Heart right ventricle (tissue), 16 donors: ENCODE measurements at places on chromosomes 1 and 21. TPM values are rescaled to one million over a fixed set of nuclear protein-coding genes. Genes with fewer than 3 reads are reported as not detected.

- no peak for DNase-seq
Observed at GRCh38 chr21:42741066-42741465, 87.6 kb downstream of the PDE9A start.

DNA sequence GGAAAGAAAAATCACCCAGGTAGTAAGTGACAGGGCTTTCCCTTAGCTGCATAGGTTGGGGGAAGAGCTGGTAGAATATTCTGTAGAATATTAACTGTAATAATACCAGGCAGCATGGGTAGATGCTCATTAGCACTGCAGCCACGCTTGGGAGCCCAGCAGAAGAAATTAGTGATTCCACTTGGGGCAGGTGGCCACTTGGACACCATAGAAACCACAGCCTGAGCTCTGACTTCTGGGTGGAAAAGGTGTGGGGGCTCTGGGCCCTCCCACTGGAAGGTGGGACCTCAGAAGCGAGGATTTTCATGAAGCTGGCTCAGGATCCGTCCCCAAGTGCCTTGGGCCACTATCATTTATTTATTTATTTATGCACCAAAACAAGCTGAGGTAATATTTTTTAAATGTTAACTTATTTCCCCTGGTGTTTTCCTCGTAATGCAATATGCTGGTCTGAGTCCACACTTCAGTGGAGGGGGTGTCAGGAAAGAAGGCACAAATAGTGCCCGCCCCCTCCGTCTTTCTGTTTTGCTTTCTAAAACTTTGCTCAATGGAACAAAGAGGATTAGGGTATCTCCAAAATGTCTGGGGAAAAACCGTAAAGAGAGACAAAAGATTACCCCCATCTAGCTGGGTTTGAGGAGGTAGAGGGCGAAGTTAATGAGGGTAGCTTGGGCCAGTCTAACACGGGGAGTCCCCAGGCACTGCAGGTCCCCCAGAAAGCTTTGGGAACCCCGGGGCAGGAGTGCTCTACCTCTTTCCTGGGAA, 75.2 kb upstream of the GADD45A start:
- no peak for DNase-seq

DNA sequence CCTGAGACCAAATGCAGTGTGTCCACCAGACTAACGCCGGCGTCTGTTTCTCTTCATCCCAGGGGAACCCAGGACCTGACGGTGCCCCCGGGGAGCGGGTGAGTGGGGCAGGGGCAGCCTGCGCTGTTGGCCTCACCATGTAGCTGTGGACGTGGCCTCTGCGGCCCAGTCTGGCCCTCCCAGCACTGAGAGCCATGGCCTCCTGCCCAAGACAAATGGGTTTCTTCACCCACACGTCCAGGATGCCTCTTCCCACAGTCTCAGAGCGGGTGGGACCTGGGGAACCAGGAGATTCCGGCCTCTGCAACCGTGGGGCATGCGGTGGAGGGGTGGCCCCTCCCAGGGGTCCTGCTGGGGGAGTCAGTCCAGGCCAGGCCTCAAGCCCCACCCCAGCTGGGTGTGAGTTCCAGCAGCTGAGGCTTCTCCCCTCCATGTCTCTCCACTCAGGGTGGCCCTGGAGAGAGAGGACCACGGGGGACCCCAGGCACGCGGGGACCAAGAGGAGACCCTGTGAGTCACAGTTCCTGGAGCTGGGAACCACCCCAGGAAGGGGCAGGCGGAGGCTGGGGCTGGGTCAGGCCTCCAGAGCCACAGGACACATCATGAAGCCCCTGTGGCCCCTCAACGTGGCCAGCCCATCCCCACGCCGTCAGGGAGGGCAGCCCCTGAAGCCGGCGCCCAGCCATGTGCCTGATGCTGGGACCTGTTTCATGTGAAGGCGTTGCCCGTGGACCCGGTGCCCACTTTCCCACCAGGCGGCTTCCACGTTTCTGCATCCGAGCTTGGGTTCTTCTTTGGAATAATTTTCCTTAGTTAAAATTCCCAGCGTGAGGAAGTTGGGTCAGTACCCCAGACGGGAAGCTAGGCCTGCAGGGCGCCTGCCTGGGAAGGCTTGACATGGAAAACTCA, 11.0 kb downstream of the COL6A1 start:
- DNase-seq, result peak; percentile 25

GRCh38 chr1:68953311-68953710, 456.4 kb upstream of the DEPDC1 start:
- DNase-seq, result no peak

GRCh38 chr1:21624571-21625389, 44.4 kb downstream of the RAP1GAP start:
- DNase-seq, result no peak

DNA sequence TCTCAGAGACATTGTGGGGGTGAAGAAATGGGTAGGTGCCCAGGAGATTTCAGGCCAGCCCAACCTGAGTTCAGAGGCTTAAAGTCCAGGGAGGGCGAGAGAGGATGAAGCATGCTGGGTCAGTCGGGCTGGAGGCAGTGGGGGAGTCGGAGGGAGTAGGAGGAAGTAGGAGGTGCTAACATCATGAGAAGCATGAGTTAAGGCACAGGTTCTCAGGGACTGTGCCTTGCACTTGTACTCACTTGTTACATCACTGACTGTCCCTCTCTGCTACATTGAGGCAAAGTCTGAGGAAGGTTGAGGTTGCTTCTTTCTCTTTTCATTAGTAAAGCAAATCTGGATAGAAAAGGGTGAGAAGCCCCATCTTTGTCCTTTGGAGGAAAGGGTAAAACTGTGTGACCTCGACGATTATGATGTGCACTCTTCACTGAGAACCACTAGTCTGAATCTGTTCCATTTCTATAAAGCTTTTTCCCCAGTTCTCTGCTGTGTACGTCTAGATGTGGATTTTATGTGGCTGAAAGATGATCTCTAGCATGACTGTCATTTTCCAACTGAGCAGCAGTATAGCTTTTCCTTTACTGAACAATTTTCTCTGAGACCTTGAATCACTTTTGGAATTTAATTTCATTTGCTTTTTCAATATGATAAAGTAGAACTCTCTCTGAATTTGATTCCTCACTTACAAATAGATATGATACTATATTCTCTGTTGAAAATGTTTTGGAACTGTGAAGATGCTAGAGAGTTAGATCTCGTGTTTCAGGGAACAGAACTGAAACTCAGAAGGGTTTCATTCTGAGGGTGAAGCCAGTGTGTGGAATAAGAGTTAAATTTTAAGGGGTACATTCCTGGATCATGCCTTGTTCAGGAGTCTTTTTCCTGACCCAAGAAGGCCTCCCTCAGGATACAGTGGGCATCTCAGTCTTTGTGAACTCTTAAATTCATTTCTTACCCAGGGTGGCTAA, 94.6 kb downstream of the FGGY start:
- DNase-seq, result no peak

DNA sequence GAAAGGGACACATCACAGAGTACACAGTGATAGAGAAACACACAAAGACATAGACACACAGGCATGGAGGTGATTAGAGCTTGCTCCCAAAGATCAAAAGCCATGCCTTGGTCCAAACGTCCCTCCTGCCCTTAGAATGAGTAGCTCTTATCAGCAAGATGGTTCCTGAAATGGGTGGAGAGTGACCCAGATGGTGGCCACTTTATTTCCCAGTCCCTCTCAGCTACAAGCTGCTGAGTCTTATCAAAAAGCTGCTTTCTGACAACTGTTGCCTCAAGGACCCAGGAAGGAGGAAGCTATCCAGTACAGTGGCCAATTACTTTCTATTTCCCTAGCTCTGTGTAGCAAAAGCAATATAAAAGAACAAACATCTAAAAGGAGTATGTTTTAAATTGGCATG, 7.7 kb upstream of the CLCA1 start:
- no peak for DNase-seq

DNA sequence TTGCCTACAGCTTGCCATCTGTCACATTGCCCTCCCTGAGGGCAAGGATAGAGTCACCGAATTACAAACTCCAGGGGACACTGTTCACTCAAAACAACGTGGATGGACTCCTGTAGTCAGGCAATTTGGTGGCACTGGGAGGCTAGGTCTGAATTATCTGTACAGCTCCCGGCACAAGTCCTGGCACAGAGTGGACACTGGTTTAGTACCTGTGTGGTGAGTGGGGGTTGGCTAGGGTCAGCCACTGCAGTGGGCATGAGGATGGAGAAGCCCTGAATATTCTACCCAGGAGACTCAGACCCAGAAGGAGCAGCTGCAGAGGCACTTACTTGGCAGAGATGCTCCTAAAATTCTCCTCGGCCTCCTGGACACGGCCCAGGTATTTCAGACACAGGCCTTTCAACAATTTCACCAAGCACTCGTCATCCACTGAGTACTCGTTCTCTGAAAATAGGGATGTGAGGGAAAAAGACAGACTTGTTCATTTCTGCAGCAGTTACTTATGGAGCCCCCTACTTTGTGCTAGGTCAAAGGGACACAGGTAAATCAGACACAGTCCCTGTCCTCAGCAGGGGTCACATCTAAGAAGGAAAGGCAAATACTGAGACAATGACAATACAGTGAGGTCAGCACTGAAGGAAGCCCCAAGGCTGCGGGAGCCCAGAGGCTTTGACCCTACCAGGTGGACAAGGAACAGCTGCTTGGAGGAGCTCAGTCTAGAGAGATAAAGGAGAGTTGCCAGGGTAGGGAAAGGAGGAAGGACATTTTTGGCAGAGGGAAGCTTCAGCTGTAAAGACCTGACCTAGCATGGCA, 40.5 kb downstream of the TTC39A start:
- DNase-seq, result no peak

- no peak for DNase-seq
Observed at GRCh38 chr1:8059161-8059622, 33.1 kb upstream of the ERRFI1 start.

GRCh38 chr1:36223381-36223995, 755 bp upstream of the THRAP3 start:
- no peak for DNase-seq

DNA sequence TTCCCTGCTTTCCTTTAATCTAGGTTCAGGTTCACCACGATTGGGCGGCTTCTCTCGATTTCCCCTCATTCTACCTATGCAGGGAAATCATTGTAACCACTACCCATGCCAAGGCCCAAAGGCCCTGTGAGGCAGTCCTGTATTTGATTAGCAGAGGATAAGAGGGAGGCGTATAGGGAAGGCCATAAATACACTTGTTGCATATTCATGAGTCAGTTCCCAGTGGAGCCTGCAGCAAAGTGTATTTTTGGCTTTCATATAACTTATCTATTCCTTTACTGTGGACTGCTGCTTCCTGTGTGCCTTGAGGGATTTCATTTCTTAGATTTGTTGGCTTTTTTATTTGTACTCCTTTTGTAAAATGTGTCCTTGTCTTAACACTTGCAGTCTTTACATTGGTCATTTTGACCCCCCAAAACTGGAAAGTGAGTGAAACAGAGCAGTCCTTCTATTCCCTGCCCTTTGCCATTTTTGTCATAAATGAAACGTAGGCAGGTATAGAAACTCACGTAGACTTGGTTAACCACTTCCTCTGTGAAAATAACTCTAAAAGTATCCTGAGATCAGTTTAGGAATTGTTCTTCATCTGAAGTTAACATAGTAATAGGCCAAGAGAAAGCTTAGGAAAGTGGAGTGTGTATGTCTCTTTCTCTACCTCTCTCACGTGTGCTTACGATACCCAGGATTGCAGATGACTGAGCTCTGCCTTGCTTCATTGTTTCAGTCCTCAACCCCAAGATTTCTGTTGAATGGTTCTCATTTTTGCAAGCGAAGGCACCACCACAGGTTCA, 19.6 kb upstream of the KCNQ4 start:
- no peak for DNase-seq

GRCh38 chr1:184951788-184952187, 22.5 kb downstream of the NIBAN1 start:
- no peak for DNase-seq

DNA sequence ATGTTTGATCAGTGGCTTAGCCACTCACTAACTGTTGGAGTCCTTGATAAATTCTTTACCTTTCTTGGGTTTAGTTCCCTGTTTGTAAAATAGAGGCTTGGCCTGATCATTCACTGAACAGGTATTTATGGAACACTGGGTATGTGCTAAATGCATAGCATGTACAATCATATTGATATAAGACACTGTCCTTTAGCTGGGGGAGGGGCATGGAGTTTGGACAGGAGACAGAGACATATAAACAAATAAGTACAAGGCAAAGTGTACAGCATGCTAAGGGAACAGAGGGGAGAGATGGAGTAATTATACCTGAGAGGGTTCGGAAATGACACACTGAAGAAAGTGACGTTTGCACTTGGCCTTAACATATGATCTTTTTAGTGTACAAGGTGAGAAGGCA, 124.3 kb upstream of the CACNA1E start:
- DNase-seq, result no peak

GRCh38 chr1:89070509-89070908, 5.5 kb upstream of the GBP1 start:
- no peak for DNase-seq

DNA sequence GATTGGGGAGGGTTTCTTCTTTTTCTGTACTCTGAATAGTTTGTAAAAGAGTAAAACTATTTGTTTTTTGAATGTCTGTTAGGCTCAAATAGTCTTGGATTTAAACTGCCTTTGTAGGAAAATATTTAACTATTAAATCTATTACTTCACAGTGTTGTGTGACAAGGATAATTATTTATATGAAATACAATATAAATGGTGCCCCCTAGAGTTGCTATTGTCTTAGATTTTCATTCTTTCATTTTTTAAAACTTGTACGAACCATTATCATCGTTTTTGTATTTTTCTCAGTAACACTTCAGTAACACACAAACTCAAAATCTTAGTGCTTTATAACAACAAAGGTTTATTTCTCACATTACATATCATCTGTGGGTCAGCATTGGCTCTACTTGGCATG, 37.4 kb downstream of the C1orf185 start:
- no peak for DNase-seq

DNA sequence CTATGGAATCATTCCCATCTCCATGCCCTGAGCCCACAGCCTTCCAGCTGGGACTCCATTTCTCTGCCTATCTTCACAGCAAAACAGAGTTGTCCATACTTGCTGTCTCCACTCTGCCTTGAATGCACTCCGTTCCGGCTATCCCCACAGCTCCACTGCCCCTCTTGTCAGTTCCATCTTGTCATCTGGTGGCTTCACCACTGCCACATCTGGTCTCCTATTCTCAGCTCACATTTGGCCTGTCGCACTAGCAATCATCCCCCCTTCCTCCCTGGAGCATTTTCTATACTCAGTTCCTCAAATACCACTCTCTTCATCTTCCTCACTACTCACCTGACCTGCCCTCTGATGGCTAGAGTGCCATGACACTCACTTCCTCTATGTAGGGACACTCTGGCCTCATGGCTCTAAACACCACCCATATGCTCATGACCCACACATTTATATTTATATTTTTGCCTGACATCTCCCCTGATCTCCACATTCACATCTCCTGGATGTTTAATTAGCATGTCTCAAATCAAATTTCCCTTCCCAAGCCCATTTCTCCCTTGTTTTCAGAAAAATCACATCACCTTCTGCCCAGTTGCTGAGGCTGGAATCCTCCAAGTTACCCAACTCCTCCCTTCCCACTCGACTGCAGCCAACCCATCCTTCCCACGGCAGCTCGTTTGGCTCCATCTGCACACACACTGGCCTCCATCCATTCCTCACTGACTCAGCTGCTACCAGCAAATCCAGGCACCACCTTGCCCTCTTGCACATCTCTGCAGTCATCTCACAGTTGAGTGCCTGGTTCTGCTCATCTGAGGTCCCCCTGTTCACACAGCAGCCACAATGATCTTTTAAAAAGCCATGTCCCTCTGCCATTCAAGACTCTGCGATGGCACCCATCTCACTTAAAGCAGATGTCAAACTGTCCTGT, 6.1 kb downstream of the ZNF692 start:
- no peak for DNase-seq

GBP3 gene
- 2.9 TPM for polyA plus RNA-seq

LPAR3 gene
- polyA plus RNA-seq, result 8.4 TPM

AK5 gene
- 0.51 TPM for polyA plus RNA-seq

SH2D2A gene
- 1.0 TPM for polyA plus RNA-seq

SEC16B gene
- 19.0 TPM for polyA plus RNA-seq

PKLR gene
- not detected for polyA plus RNA-seq

DTL gene
- 0.35 TPM for polyA plus RNA-seq

S100A7A gene
- polyA plus RNA-seq, result not detected

ZFP69 gene
- 2.6 TPM for polyA plus RNA-seq
